Activated CD4-positive, alpha-beta T cell treated with anti-CD3 and anti-CD28 coated beads for 24 hours (primary cell): ENCODE measurements at places on chromosomes 6 and 20.

DNA sequence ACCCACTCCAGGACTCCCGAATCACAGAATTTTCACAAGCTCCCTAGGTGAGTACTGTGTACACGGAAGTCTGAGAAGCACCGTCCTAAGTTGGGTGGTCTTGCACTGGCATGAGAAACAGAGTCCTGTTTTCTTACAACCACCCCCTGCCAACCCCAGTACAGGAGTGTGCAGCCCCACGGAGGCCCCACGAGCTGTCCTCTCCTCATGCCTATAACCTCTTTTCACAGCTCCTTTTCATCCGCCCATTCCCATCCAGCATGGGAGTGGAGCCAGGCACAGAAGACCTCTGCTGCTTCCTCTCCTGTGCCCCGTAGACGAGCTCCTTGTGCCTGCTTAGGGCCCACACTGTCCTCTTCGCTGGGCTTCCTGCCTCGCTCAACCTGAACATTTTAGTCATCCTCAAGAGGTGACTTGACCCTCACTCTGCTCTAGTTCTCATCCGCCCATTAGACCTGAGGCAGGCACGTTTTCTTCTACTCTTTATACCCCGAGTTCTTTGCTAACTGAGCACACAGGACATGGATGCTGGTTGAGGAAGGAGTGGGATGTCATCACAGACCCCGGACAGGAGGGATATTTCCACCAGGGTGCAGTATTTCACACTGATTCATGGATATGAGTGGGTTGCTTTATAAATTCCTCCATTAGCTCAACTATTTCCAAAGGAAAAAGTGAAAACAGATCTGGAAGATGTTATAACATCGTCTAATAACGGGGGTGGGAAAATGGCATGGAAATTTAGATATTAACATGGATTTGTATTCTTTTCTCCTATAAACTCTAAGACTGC lies 160.5 kb downstream of the TTLL2 start:
- DNase-seq = no peak

- DNase-seq = no peak
Observed at GRCh38 chr6:48068278-48069251, 42.4 kb downstream of the PTCHD4 start.

DNA sequence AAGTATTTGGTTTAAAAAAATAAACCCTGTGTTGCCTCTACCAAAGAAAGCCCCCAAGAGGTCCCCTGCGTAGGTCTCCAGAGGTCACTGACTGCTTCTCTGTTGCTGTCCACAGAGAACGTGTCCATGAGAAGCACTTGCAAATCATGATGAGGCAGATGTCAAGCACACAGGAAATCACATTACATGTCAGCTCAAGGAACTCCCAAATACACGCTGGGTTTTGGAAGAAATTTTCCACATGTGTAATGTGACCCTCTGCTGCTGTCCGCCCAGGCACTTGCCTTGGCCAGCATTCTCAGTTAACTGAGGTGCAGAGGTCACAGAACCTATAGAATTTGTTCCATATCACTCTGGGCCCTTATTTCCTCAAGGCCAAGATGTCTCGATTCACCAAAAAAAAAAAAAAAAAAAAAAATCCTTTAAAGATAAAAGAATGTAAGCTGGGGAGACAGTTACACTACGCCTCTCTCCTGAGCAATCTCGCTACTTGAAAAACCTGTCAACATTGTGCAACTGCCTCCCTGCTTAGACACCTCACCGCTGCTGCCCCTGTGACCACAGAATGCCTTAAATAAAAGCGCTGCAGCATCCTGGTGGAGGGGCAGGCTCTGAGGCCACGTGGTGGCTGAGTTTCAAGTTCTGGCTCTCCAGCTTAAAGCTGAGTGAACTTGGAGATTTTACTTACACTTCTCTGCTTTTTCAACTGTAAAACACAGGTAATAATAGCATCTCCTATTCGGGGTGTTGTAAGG lies 42.3 kb downstream of the SLC22A23 start:
- DNase-seq = no peak

- DNase-seq = no peak
Observed at GRCh38 chr6:14365393-14365792, 247.8 kb downstream of the CD83 start.

DNA sequence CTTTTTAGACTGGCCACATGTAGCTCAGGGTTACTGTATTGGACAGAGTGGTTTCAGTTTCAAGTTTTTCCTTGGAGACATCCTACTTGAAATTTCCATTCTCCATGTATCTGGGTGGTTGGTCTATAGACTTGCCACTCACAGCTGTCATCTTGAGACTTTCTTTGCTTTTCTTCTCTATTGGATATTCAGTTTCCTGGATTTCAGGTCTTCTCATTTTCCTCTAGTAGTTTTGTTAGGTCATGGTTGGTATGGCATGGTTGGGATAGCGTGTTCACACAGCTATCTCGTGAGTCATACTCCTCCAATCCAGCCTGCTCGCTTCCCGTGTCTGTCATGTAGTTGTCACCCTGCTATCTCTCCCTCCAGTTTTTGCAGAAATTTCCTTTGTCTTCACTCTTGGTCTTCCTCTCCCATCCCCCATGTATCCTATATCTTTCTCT lies 48.3 kb downstream of the PTPN1 start:
- no peak for DNase-seq

GRCh38 chr6:70379473-70380013 lies 33.8 kb upstream of the FAM135A start:
- no peak for DNase-seq

DNA sequence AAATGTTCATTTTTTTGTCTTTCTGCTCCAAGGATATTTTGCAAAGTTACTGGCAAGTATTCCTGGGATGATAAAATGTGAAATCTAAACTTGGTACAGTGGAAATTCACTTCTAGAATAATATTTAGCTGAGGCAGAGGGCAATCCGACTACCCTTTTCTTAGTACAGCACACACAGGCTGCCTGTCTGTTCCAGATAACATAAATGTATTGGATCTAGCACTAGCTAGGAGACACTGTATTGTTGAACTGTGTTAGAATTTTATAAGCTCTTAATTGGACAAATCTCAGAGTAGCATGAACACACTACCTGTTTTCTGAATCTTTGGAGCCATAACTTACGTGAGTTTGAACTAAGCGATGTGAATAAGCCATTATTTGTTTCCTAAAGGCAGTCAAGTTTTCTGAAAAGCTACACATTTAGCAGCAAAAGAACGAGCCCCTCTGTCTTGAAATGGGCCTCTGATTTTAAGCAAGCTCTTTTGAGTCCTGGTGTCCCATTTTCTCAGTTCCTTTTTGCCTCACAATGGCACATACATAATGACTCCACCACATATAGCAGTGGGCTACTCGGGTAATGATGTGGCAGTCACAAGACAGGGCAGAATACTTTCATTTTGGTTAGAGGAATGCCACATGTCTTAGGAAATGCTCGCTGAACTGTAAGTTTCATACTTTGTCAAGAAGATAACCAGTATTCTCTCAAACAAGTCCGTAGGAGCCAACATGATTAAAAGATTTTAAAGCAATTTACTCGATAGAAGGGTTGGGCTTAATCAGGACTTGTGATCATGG lies 116.5 kb upstream of the ESR1 start:
- no peak for DNase-seq

- no peak for DNase-seq
Observed at GRCh38 chr6:44742201-44742600, 354.7 kb downstream of the CDC5L start.

GRCh38 chr6:83914953-83915352 lies 55.5 kb downstream of the CYB5R4 start:
- DNase-seq = no peak

DNA sequence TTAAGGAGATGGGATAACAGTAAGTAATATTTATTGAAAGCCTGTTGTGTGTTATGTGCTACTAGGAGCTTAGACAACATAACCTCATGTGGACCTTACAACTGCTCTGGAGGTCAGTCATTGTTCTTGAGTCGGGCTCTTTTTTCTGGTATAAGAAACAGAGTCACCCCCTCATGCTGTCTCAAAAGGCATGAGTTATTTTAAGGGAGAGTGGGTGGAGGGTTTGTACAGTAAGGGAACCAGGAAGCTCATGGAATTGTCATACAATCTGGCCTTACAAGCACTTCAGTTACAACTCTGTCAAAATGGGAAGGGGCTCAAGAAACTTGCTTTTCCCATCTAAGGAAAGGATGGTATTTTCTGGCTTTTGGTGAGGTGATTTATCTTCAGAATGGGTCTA lies 16.5 kb upstream of the DSE start:
- no peak for DNase-seq
